ENCODE measurements at places on chromosomes 16 and 17.

- peak; percentile 75 for DNase-seq
Observed at GRCh38 chr17:44374306-44375195, 10.9 kb upstream of the FAM171A2 start.

DNA sequence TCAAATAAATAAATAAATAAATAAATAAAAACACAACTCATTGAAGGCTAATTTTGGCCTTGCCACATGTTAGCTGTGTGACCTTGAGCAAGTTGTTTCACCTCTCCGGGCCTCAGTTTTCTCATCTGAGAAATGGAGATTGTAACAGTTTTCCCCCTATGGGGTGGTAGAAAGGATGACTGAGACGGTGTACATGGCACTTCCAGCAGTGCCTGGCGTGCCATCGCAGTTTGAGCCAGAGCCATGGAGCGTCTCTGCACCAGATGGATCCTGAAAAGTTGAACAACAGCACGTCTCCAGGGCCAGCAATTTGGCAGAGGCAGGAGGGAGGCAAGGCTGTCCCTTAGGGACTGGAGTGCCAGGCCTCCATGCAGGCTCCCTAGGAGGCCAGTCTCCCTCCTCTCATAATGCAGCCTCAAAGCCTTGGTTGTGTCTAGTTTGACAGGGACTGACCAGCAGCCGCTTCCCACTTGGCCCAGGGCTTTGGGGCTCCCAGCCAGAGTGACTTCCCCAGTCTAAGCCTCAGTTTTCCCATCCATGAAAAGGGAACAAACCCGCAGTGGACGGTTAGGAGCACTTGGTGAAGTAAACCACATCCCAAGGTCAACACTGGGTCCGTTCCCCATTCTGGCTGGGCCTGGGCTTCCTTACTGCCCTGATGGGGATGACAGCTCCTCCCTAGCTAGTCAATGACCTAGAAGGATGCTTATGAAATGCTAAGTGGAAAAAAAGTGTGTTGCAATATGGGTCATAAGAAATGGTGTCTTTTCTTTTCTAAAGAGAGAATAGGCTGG, 19.3 kb downstream of the SOCS1 start:
- DNase-seq = no peak

- DNase-seq = no peak
Observed at GRCh38 chr17:40301315-40301714, 7.7 kb upstream of the RARA start.

- DNase-seq = no peak
Observed at GRCh38 chr17:50562242-50563091, 2.0 kb downstream of the CACNA1G start.

DNA sequence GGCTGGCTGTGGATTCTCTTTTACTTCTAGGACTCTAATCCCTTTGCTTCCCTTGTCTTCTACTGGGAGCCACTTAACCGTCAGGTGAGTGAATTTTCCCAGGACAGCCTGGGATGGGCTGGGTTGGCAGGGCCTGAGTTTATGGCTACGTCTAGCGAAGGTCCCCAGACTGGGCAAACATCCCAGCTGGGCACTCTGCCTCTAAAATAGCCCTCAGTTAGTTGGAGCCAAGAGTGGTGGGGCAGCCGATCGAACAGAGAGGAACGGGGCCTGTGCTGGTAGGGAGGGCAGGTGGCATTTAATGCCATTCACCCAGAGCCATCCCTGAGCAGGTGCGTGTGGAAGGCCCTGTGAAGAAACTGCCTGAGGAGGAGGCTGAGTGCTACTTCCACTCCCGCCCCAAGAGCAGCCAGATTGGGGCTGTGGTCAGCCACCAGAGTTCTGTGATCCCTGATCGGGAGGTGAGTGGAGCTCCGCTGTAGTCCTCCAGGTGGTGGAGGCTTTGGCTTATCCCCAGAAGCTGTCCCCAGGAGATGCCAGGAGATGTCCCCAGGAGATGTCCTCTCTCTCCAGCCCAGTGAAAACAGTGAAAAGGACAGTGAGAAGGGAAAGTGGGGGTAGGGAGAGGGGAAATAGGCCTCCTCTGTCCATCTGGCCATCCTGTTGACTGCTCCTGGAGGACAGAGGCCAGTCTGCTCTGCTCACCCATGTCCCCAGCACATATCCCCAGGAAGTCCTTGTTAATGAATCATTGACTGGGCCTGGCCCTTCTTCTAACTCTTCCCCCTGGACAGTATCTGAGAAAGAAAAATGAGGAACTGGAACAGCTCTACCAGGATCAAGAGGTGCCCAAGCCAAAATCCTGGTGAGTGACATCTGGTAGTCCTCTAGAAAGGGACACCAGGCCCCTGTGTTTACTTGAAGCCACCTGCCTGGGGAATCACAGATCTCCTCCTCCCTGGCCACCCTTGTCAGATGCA, 4.4 kb downstream of the PNPO start:
- DNase-seq = no peak

DNA sequence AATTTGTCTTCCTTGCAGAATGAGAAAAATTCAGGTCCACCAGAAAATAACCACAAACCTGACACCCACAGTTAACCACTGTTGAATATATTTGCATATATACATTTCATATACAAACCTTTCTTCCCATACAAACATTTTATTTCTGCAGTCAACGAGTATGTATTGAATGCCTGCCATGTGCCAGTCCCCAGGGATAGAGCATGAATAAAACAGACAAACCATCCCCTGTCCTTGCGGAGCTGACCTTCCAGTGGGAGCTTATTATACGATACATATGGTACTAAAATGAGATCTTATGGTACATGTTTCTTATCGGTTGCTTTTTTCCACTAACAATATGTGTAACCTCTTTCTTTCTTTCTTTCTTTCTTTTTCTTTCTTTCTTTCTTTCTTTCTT, 116.7 kb downstream of the PITPNC1 start:
- DNase-seq = no peak

DNA sequence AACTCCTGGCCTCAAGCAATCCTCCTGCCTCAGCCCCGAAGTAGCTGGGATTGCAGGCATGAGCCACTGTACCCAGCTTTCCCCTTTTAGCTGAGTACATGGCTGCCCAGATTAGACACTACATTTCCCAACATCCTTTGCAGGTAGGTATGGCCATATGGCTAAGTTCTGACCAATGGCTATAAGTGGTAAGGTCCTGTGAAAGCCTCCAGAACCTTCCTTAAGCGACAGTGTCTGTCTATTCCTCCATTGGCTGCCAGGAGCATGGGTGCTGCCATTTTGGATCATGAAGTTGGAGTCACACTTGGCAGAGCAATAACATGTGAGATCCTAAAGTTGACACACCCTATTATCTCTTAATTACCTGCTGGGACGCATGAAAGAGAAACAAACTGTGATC, 24.4 kb upstream of the CRHR1 start:
- DNase-seq = no peak

GRCh38 chr17:72123530-72124437, 3.0 kb downstream of the SOX9 start:
- DNase-seq = no peak

DNA sequence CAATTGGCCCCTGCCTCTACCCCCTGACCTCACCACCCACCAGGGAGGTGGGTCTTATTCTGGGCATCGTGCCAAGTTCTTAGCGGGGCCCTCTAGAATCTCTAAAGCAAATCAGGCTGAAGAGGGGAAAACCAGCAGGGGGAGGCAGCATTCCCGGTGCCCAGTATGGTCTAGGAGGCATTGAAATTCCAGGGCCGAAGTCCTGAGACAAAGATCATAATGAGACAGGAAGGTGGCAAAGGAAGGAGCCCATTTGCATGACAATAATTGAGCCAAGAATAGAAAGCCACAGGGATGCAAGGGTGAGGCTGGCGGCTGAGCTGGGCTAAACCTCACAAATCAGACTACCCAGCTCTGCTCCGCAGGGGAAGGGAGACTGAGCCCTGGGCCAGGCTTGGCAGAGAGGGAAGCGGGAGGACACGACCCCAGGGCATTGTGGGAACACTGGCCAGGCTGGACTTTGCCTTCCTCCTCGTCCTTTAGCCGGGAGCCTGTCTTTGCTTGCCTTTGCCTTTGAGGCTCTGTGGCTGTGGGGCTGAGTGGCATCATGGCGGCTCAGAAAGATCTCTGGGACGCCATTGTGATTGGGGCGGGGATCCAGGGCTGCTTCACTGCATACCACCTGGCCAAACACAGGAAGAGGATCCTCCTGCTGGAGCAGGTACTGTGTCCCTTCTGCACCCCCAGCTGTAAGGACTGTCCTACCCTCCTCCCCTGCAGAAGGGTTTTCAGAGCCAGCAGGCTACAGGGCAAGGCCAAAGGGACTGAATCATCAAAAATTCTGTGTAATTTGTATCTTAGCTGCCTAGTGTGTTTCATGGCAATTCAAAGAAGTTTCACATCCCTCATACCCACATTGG, at the start of gene PIPOX:
TSS of gene PIPOX (plus strand) at position 463 of the 860 bp plus-strand sequence. CDS start at position 548, 85 bp downstream.
- DNase-seq = peak; percentile 94

- no peak for DNase-seq
Observed at GRCh38 chr16:73047536-73048291, at the start of gene ZFHX3. Gene ZFHX3, minus strand, starts transcription at chr16:73048128. Its CDS starts 87,983 bp downstream, at chr16:72960145.

GRCh38 chr16:78461496-78462287, 362.2 kb downstream of the WWOX start:
- DNase-seq = no peak

DNA sequence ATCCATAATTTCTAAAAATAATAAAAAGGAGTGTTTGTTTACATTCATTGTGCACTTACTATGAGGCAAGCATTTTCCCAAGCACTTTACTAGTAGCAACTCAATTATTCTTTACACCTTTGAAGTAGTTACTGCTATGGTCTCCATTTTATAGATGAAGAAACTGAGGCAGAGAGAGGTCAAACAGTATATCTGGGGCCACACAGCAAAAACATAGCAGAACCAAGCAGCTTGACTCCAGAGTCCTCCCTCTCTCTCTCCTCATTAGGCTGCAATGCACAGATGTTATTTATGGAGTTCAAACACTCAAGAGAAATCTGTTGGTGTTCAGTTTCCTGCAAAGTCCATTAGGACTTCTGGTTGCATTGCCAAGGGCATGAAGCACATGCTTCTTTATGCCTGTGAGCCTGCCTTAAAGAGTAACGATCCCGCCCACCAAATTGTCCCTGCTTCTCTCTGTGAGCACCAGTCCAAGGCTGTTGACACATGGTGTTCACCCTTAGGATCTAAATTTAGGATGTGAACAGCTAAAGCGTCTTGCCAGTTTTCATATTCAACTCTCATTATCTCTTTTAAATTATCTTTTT, 44.0 kb downstream of the GPRC5B start:
- no peak for DNase-seq

- DNase-seq = peak; percentile 82
Observed at GRCh38 chr16:4273858-4274311, 1.1 kb upstream of the TFAP4 start.

GRCh38 chr16:10597187-10597601, 16.8 kb upstream of the EMP2 start:
- DNase-seq = no peak

DNA sequence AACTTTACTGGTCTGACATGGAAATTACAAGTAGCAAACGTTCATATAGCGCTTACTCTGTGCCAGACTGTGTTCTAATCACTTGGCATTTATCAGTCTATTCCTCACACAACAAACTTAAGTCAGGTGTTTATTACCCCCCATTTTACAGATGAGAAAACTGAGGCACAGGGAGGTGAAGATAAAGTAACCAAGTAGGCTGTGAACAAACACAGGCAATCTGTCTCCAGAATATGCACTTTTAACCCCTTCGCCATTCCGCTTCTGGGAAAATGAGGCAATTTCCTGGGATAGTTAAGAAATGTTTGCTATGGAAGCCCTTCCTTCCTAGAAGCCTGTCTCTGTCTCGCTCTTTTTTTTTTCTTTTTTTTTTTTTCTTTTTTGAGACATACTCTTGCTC, 12.2 kb upstream of the CXCL16 start:
- no peak for DNase-seq

GRCh38 chr16:77171745-77172635, 19.0 kb upstream of the MON1B start:
- no peak for DNase-seq

DNA sequence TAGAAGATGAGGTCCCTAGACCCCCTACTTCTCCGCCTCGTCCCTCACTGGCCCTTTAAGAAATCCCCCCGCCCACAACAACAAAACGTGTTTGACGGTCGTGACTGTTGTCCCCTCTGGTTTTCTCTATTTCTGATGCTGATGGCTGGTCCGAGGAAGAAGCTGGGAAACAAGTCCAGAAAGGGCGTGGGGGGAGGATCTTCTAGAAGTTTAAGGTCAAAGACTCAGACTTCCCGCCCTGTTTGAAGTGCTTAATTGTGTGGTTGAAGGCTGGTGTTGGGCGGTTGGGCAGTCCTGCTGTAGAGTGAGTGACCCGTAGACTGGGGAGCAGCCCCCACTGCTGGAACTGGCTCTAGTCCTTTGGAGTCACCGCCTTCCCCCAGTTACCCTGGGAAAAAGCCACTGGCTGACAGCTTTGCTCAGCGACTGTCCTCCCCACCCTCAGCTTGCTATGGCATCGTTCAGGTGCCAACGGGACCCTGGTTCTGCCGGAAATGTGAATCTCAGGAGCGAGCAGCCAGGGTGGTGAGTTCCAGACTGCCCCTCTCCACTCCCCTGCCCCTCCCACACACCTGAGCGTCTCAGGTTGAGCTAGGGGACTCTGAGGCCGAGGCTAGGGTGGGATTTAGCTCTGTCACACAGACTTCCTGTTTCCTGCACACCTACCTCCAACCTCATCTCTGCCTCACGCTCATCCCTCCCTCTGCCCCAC, 1.6 kb downstream of the MLLT6 start:
- peak; percentile 54 for DNase-seq

- no peak for DNase-seq
Observed at GRCh38 chr17:81666092-81666341, 388 bp downstream of the OXLD1 start.

DNA sequence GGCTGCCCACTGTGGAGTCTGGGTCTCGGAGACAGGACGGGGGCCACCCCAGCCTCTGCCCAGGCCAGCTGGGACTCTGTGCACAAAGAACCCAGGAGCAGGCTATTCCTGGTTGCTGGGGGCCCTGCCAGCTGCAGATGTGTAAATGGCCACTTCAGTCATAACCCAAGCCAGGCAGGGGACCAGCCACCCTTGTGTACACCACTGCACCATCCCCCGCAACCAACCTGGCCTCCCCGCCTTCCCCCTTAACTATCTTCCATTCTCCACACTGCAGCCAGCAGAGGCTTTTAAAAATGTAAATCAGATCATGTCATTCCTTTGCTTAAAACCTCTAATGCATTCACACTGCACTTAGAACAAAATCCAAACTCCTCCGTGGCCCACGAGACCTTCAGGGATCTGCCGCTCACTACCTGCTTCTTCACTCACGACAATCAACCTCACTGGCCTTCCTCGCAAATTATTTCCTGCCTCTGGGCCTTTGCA, 28.3 kb downstream of the RTN4RL1 start:
- no peak for DNase-seq
